ENCODE measurements at places on chromosomes 1 and 21.

DNA sequence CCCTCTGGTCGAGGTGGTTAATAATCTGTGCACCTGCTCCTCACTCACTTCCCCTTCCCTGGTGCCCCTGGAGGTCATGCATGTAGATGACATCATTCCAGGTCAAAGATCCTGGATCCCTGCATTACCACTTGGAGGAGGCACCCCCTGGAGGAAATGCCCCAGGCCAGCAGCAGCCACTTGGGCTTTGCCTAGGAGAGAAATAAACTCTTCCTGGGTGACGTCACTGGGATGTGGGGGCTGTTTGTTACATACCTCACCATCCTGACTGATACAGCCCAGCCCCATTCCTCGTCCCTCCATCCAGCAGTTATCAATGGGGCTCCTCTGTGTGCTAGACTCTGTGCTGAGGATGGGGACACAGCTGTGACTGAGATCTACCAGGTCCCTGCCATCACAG lies 433.6 kb downstream of the PTPRU start:
- DNase-seq = no peak

- DNase-seq = peak; percentile 7
Observed at GRCh38 chr1:35726450-35727433, 8.1 kb upstream of the C1orf216 start.

- DNase-seq = no peak
Observed at GRCh38 chr1:230326971-230327891, 98.9 kb downstream of the PGBD5 start.

DNA sequence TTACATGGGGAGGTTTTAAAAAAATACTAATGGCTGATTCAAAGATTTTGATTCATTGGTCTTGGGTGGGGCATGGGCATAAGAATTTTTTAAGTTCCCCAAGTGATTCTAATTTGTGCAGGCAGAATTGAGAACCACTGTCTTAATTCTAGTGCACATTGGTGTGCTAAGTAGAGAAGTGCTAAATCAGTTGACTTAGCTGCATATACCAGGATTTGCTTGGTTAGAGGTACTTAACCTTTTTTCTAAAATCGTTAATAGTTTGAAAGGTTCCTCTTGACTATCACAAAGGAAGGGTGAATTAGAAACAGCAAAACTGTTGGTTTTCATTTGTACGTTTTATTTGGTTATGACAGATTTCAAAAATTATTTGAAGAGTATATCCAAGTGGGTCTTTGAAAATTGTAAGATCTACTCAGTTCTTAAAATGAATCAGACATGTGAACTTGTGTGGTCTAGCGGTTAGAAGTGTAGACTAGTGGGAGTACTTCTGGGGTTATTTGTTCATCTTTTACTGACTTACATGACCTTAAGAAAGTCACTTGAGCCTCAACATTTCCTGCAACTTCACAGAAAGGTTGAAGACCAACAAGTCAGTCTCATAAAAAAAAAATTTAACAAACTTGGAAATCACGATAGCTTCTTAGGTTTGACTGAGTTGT lies 66.7 kb downstream of the RPAP2 start:
- no peak for DNase-seq

GRCh38 chr1:183580281-183580682 lies 10.0 kb downstream of the NCF2 start:
- peak; percentile 2 for DNase-seq

GRCh38 chr1:43719063-43719462 lies 11.7 kb downstream of the ST3GAL3 start:
- DNase-seq = no peak

DNA sequence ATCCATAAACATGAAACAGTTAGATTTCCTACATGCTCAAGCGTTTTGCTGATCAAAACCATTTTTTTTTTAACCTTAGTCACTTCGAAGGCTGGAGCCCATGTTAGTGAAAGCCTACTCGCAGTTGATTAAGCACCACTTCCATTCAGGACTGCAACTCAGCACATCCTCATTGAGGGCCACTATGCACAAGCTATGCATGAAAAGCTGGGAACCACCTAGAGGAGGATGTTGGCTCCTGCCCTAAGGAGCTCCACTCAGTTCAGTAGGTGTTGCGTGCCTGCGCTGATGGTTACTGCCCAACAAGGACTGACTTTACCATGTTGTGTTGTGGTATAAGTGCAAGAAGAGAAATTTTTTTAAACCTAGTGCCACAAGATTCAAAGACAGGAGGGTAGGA lies 181.4 kb upstream of the L1TD1 start:
- no peak for DNase-seq

- DNase-seq = no peak
Observed at GRCh38 chr1:15573477-15573876, 11.4 kb downstream of the AGMAT start.

GRCh38 chr1:78171736-78172590 lies 126.2 kb downstream of the GIPC2 start:
- no peak for DNase-seq

DNA sequence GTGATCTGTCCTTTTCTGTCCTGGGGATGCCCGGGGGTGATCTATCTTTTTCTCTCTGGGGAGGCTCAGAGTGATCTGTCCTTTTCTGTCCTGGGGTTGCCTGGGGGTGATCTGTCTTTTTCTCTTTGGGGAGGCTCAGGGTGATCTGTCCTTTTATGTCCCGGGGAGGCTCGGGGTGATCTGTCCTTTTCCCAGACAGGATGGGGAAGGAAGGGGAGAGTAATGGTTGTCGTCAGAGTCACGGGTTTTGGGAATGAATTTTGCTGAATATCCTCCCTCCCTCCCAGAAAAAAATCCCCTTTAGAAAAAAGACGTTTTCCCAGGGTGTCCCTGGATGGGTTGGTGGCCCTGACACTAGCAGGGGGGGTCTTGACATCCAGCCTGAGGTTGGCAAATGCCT lies 91.5 kb downstream of the ARHGEF10L start:
- DNase-seq = no peak

DNA sequence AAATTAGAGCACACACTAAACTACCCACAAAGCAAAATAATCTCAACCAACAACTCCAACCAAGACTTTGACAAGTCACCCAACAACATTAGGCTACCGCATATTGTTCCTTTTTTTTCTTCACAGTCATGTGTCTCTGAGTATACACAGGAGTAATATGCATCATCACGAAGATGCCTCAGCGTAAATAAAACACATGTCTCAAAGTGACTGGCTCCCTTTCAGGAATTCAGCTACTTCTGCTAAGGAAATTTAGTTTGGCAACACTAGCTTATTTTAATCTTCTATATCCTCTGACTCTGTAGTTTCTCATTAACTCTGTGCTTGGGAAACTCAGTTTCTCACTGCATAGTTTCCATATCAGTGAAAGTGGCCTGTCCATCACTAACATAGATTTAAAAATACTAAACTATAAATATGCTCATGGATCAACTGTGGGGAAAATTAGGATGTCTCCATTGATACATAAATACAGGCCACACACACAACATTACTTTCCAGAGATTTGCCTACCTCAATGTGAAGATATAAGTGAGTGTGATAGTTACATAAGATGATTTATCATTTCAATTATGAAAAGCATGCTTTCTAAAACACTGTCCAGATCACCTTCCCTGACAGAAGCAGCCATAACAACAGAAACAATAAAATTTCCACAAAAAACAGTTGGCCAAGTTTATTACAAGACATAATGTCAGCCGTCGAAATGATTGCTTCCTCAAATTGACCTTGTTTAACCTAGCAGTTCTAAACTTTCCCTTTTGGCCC lies 113.2 kb downstream of the PTGER3 start:
- no peak for DNase-seq

- no peak for DNase-seq
Observed at GRCh38 chr1:175857756-175858155, 114.4 kb upstream of the TNR start.

GRCh38 chr1:17686258-17686657 lies 68.9 kb upstream of the ACTL8 start:
- DNase-seq = peak; percentile 34

- DNase-seq = no peak
Observed at GRCh38 chr1:22096036-22096435, 43.5 kb downstream of the CDC42 start.

DNA sequence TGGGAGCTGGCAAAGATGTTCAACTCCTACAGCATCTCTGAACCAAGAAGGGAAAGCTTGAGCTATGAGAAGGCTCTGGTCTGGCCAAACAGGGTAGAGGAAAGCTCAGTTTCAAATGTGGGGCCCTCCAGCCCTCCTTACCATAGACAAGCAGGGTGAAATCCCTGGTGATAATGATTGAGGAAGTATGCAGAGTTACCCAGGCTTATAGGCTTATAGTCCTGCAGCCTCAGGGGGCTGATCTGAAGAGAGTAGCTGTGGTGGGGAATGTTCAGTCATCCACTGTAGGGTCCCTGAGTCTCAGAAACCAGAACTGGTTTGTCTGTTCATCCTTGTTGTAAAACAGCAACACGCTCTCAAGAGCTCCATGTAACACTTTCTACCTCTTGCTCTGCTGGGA lies 19.8 kb upstream of the LY9 start:
- DNase-seq = no peak

- no peak for DNase-seq
Observed at GRCh38 chr1:224696891-224697765, 81.0 kb downstream of the CNIH3 start.

GRCh38 chr1:239930686-239931262 lies 160.9 kb upstream of the FMN2 start:
- DNase-seq = no peak

GRCh38 chr1:53160924-53161378 lies 18.5 kb upstream of the SLC1A7 start:
- DNase-seq = no peak
